ENCODE measurements at places on chromosomes 16 and 17.

DNA sequence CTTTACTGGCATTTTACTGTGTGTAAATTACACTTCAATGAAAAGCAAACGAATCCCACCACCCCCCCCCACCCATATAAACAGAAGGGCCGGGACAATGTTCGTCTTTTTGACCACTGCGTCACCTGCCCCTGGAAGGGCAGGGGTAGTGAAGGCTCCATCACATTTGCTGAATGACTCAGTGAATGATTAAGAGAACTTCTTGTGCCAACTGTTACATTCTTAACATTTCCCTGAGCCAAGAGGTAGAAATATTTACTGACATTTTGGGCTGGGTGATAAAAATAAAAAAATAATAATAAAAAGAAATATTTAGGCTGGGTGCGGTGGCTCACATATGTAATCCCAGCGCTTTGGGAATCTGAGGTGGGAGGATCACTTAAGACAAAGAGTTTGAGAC, 24.1 kb downstream of the C16orf96 start:
- no peak for DNase-seq

DNA sequence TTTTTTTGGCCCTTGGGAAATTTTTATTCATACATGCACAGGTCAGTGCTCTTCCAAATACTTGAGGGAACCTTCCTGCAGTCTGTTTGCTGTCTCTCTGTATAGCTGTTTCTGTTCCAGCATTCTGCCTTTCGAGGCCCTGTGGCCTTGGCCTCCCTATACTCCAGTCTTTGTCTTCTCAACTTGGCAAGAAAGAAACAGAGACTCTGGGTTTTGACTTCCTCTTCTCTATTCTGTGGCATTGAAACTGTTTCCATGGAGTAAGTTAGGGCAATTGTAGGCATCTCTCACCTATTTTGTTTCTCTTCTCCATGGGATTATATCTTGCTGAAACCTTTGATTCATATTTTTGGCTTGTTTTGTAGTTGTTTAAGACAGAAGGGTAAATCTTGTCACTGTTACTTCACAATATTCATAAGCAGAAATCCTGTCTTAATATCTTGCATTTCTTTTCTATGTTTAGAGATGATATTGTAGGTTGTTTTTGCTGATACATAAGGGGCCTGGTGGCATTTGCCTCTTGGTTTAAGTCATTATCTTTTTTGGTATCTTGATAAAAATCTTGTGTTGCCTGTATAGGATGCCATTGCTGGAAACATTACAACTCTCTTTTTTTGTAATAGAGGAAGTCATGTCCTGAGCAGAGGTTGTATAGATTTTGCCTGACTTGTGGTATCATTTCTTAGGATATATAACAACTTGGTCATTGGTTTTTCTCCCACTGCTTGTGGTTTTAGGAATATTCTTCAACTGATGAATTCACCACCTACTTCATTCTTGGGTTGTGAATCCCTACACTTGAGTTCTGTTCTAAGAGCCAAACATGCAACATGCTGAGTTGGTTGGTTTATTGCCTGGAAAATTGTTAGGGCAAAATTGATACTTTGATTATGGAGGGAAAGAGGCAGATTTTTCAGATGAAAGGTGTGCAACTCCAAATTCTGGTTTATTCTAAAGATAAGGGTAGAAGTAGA, 168.6 kb downstream of the FTO start:
- DNase-seq, result no peak

DNA sequence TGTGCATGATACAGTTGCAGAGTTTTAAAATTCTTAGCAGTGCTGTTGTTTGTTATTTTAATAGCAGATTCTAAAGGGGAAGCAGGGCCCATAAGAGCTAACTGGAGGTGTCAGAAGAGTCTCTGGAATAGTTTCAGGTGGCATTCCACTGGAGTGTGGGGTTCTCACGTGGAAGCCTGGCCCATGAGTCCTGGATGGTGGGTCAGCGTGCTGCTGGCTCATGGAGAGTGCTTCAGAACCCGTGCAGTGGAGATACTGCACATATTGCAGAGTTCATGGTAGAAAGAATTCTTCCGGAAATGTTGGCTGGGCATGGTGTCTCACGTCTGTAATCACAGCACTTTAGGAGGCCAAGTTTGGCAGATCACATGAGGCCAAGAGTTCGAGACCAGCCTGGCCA, 43.9 kb downstream of the B9D1 start:
- DNase-seq, result no peak

DNA sequence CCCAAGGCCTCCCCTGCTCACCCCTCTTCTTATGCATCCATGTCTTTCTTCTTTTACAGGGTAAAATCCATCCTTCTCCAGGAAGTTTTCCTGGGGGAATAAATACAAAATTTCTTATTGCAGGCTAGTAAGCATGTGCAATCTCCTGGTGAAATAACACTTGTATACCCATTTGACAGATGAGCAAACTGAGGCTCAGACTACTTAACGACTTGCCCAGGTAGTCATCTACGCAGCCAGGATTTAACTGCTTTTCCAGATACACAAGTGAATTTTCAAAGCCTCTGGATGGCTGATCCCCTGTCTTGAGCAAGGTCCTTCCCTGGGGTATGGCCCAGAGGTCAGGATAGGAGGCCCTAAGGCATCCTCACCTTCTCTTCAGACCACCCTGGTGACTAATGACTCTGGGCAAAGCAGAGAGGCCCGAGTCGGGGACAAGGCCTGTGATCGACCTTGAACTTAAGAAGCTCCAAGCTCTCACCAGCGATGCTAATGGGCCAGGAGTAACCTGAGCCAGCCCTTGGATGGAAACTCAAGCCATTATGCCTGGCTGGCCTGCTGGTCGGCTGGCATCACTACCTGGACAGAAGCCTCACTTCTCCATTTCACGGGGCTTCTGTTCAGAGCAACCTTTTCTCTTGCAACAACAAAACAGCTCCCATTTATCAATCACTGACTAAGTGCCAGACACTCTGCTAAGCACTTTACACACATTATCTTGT, 33.1 kb downstream of the ZNF423 start:
- no peak for DNase-seq

GRCh38 chr16:71721066-71721740, 3.3 kb downstream of the PHLPP2 start:
- no peak for DNase-seq

GRCh38 chr16:66131156-66131807, 235.2 kb upstream of the CDH5 start:
- DNase-seq, result no peak

- no peak for DNase-seq
Measured at GRCh38 chr16:27795992-27796614, 246.2 kb downstream of the KATNIP start.

DNA sequence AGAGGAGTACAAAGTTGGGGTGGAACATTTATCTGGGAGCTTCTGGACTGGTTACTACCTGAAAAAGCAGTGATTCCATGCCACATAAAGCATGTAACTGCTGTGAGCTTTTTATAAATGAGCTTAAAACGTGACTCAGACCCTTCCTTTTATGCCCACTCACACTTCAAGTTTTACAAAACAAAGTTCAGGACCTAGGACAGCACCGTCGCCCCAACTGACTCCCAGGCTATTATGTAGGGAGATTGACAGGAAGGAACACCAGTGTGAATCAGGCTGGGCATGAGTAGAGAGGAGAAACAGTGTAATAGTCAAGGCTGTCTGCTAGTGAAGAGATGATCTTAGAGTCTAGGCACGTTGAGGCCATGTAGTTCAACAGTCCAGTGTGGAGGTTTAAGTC, 91.6 kb upstream of the DNAH9 start:
- DNase-seq, result no peak

GRCh38 chr16:23365602-23366240, 63.6 kb downstream of the SCNN1B start:
- DNase-seq, result no peak

- DNase-seq, result no peak
Measured at GRCh38 chr17:53353919-53354351, 468.8 kb upstream of the KIF2B start.

DNA sequence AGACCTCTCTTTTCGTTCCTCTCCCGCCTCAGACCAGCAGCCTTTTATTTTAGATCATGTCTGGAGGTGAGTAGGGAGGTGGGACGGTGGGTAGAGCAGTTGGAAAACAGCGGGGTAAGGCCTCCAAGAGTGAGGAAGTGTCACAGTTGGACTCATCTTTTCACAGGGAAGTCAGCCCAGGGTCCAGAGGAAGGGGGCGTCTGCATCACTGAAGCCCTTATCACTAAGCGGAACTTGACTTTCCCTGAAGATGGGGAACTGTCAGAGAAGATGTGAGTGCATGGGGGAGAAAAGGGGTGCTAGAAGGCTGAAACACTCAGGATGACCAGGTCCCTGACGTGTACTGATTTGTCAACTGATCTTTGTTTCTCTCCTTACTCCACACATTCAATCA, 461 bp downstream of the LRRC46 start:
- no peak for DNase-seq

DNA sequence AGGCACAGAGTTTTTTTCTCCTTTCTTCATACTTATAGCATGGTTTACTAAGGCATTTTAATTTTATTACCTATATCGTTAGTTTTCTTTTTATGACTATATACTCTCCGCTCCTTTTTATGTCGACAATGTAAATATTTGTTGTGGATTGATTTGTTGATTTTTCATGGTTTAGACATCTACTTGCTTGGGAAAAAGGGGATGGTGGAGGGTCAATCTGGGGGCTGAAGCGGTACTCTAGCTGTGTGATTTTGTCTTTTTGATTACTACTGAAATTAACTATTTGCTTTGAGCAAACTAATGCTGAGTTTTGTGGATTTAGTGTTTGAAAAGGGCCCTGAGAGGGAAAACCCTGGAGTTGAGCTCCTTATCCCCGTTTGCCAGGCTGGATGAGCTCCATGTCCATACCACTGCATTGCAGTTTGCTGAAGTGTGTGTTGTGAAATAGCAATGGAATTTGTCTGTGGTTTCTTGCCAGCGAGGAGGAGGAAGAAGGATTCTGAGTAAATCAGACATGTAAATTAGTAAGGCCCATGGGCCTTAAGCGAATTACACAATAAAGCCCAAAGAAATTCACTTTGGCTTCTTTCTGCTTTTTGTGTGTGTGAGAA, 72.0 kb downstream of the FTO start:
- no peak for DNase-seq

GRCh38 chr17:77306048-77306789, 165.4 kb downstream of the SEC14L1 start:
- DNase-seq, result no peak

- DNase-seq, result no peak
Measured at GRCh38 chr17:6524520-6524919, 31.8 kb downstream of the PITPNM3 start.

DNA sequence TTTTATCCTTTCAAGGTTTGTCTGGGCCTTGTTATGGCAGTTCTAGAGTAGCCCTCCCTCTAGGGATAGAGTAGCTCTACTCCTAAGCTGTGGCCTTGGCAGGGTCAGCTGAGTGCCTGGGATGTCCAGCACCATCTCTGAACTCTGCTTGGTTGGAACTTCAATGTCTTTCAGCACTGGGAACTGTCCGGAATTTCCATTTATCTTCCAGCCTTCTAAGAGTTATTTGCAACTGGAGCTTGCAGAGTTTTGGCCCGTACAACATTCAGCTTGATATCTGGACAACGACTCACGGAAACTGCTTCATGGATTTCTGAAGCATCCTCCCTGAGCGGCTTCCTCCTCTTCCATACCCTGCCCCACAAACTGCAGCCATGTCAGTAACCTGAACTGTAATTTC, 22.9 kb downstream of the MMD start:
- no peak for DNase-seq

GRCh38 chr17:67376737-67377487, at the start of gene PITPNC1:
Gene PITPNC1 (plus strand): TSS chr17:67377281.
- DNase-seq, result peak; percentile 89

GRCh38 chr16:57762365-57763040, 26.9 kb downstream of the KATNB1 start:
- DNase-seq, result no peak

DNA sequence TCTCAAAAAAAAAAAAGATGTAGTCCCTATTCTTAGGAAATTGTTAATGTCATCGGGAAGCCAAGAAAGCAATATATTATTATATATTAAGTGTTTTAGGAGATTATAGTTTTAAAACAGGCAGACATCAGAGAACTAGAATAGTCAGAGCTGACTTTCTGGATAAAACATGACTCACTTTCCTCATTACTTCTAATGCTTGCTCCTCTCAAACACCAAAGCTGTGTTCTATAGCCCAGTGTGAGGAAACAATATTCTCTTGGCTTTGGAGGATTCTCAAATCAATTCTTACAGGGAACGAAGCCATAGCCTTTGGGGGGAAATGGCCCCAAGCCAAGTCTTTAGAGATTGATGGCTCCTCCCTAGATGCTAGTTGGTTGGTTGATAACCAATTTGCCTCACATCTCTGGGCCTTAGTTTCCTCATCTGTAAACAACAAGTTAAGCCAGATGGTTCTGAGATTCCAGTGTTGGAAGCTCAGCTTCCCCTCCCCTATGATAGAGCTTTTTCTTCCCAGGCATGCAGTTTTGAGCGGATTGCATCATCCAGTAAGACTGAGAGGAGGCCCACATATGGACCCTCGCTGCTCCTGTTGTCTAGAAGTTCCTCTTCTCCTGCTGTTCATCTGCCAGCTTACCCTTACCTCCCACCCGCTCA, 12.4 kb downstream of the NMT1 start:
- no peak for DNase-seq

DNA sequence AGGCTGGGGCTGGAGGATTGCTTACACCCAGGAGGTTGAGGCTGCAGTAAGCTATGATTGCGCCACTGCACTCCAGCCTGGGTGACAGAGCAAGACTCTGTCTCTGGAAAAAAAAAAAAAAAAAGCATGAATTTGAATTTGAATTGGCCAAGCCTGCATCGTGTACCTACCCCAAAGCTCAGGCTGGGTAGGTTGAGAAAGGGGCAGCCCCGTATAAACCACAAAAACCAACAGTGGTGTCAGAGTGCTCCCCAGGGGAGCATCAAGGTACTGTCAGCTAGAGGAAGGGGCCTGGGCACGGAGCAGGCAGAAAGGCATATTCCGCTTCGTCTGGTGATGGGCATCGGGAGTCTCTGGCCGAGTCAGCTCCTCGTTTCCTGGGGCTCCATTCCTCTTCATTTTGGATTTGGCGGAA, 40.9 kb downstream of the RAP1GAP2 start:
- DNase-seq, result peak; percentile 45

Data from activated T-cell treated with anti-CD3 and anti-CD28 coated beads, Interleukin-2, amount 50 U/mL, for 1 hour (primary cell).